ENCODE measurements at places on chromosomes 13 and 19. TPM values are rescaled to one million over a fixed set of nuclear protein-coding genes. Genes with fewer than 3 reads are reported as not detected.

DNA sequence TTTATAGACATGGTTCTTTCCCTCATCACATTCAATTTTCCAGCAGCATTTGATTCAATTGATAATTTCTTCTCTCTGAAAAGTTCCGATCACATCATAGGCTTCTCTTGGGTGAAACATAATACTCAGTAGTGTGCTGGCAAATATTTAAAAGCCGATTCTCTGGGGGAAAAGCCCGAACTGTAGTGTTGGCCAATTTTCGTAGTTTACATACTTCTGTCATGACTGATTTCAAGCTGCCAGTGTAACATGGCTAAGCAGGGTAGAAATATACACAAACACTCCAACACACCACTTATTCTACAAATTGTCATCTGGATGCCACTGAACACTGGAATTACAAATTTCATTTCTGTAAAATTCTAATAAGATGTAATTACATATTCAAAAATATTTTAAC, 56.1 kb upstream of the FREM2 start:
- DNase-seq, result no peak

GRCh38 chr13:21949818-21950429, 279.1 kb downstream of the FGF9 start:
- DNase-seq, result no peak

- DNase-seq, result no peak
Measured at GRCh38 chr13:85549819-85550218, 249.4 kb downstream of the SLITRK6 start.

- no peak for DNase-seq
Measured at GRCh38 chr19:35167251-35168119, 12.9 kb downstream of the FXYD5 start.

The PINLYP gene
- 0.95 TPM for total RNA-seq

DNA sequence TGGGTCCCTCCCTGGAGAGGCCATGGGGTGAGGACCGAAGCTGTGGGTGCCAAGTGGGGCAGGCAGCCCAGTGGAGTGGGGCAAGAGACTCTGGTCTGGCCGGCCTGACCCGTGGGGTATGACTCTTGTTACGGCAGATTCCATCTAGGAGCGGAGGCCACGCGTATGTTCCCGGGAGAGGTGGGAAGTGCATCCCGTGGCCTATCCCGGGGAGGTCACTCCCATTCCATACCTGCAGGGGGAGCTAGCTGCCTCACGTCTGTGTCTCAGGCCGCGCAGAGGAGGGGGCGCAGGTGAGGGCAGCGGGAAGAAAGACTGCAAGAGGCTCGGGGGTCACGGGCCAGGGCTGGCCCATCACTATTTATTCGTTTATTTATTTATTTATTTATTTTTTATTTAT, 4.9 kb downstream of the CSNK1G2 start:
- DNase-seq, result peak; percentile 41

The DNASE2 gene
- total RNA-seq, result 39.4 TPM

DNA sequence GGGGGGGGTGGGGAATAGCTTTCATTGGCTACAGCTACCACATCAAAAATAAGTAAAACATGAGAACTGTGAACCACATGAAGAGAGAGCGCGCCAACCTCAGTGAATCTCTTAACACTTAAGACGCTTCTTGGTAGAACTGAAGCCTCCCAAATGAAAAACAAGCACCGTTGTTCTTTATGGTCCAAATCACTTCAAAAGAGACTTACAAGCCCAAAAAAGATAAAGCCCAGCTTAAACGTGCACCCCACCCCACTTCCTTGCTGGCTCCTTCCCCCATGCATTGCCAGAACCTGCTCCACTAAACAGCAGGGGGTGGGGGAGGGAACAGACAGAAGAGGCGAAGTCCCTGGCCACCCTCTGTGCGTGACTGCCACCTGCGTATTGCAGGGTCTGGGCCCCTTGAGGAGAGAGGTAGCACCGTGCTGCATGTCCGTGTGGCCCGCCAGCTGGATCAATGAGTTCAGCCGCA, 479.1 kb downstream of the FOXO1 start:
- DNase-seq, result no peak

DNA sequence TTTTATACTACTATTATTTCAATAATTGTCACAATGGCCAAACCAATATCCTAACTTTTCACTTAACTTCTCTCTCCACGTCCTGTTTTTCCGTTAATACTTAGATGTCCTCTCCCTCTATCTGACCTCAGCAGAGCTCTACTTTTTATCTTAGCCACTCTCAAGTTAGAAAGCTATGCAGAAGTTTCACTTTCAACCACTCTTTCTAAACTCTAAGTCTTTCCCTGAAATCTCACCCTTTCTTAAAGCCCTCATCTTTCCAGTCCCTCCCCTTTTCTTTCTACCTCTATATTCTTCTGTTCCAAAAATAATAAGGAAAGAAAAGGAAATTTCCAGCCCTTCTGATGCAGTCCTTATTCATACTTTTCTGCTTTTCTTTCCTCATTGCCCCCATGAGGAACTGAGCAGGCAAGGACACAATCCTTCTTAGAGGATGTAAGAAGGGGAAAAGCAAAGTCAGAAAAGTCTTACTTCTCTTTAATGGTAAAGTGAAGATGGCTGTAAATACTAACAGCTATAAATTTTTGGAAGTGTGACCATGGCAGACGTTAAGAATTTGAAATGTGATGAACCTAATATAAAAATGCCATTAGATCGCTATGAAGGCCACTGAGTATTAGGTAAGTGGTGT, 23.0 kb downstream of the FAM216B start:
- DNase-seq, result no peak

- no peak for DNase-seq
Measured at GRCh38 chr19:44851427-44851826, 5.3 kb downstream of the NECTIN2 start.

GRCh38 chr13:51559946-51560735, 24.1 kb upstream of the WDFY2 start:
- DNase-seq, result no peak

- DNase-seq, result no peak
Measured at GRCh38 chr13:93847162-93847561, 620.6 kb downstream of the GPC6 start.

GRCh38 chr13:114130131-114130836, 2.1 kb downstream of the RASA3 start:
- no peak for DNase-seq

DNA sequence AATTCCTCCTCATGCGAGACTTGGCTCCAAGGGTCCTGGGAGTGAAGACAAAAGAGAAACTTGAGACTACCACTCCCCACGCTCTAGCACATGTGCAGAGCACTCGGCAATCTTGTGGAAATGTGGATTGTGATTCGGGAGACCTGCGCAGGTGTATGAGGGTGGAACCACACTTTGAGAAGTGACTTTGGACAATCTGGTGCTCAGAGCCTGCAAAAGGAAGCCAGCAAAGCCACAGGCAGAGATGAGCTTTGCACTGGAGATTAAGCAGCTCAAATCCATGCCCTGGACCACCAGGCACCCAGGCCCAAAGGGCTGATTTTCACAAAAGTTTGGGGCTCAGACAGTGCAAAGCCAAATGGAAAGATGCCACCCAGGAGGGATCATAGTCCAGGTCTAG, 162.5 kb upstream of the TSHZ3 start:
- DNase-seq, result no peak

GRCh38 chr13:45341799-45342500, 967 bp upstream of the TPT1 start:
- peak; percentile 60 for DNase-seq

The MCEMP1 gene
- total RNA-seq, result not detected

The KCNJ14 gene
- 0.34 TPM for total RNA-seq

DNA sequence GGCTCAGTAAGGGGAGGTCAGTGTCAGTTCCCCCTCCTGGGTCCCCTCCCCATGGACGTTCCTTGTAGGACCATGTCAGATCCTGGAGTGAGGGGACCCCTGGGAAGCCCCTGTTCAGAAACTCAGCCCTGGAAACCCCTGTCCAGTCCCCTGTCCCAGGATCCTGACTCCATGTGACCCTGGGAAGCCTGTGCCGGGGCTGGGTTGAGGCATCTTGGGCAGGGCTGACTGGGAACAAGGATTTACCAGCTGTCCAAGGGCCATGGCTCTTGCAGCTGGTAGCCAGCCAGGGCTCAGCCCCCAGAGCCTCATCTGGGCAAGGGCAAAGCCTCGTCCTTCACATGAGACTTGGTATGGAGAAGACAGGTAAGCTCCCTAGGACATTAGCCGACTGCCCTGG, 25.1 kb downstream of the CEACAM4 start:
- no peak for DNase-seq

DNA sequence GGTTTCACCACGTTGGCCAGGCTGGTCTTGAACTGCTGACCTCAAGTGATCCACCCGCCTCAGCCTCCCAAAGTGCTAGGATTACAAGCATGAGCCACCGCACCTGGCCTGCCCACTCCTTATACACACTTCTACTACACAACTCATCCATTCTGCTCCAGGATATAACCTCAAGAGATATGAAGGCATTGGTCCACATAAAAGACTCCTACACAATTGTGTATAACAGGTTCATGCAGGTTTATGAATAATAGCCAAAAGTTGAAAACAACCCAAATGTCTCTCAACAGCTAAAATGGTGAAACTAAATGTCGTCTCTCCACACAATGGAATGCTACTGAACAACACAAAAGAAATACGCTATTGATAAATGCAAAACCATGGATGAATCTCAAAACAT, 58.1 kb downstream of the INSR start:
- no peak for DNase-seq

GRCh38 chr19:1510442-1510806, 2.4 kb downstream of the ADAMTSL5 start:
- DNase-seq, result no peak

- DNase-seq, result no peak
Measured at GRCh38 chr19:51644636-51645271, 1.9 kb downstream of the SIGLEC14 start.

The ZNF709 gene
- 2.5 TPM for total RNA-seq
